ENCODE measurements at places on chromosomes 7 and 10.

- no peak for DNase-seq
These were observed 41.7 kb upstream of the OPALIN start for GRCh38 chr10:96400465-96400864.

- no peak for DNase-seq
These were observed 239.0 kb upstream of the PHYHIPL start for GRCh38 chr10:58937423-58937822.

DNA sequence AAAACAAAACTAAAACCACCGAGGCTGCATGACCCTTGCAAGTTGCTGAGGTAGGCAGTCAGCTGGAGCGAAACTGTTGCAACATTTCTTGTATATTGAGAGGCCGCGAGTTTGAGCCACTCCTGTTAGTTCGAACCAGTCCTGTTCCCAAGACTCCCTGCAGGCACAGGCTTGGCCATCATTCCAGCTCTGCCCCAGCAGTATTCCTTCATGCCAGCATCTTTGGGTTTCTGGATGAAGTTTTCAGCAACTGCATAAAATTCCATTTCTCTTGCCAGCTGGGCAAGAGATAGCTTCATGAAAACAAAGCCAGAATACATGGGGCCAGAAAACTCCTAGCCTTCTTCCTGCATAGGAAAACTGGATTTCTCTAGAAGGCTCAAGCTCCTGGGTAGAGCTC is 207.6 kb downstream of the FRMD4A start:
- DNase-seq: no peak

DNA sequence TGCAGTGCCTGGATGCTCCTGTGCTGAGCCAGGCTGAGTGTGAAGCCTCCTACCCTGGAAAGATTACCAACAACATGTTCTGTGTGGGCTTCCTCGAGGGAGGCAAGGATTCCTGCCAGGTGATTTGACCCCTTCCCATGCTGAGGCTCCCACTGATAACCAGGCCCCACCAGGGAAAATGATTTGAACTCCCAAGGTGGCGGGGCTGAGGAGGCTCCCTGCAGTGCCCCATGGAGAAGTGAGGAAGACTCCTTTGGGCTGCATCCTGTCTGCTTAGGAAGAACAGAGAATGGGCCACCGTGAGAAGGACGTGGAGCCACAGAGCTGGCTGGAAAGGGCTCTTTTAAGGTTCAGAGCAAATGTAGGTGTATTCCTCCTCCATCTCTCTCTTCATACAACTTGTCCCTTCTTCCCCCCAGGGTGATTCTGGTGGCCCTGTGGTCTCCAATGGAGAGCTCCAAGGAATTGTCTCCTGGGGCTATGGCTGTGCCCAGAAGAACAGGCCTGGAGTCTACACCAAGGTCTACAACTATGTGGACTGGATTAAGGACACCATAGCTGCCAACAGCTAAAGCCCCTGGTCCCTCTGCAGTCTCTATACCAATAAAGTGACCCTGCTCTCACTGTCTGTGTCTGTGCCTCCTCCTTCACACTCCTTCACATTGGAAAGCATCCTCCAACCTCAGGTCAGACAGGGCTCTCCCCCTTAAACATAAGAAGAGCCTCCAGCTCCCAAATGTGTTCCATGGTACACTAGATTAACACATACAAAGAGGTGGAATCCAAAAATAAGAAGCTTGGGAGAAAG is 3.4 kb downstream of the PRSS2 start:
- DNase-seq: no peak

DNA sequence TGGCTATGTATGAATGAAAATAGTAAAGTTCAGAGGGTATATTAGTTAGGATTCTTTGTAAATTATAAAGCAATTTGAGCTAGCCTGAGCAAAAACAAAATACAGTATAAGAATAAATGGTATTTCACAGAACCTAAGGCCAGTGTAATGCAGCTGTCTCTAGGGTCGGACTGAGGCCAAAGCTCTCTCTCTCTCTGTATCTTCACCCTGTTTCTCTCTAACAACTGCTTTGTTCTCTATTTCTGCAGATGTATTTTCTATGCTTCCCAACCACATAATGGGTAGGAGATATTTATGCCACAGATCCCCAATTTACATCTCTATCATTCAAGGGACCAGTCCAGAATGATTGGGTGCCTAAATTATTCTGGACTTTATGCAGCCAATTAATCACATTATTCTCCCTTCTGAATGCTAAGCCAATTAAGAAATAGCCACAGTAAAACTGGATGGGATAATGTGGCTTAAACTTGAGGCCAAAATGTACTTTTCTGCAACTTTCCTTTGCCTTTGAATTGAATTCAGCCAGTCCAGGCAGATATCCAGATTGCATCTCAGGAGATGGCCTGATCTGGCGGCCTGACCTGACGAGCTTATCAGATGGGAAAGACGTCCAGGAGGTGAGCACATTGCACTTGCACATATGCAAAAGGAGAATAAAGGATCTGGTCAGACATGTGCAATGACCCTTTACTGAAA is 24.6 kb upstream of the IMMP2L start:
- no peak for DNase-seq

DNA sequence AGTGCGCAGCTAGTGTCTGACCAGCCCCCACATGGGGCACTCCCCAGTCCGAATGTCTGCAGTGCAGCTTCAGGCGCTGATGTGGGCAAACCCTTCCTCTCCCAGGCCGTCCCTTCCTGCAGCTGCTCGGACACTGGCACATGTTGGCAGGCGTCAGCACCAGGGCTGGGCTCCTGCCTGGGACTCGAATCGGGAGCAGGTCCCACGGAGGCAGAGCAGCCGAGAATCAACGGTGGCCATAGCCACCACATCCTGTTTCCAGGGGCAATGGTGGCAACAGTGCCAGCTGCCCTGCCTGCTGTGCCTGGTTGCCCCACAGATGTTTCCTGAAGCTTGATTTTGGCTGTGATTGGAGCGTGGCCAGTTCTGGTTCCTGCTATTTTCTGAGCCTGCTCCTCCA is 65.8 kb downstream of the MGMT start:
- no peak for DNase-seq

GRCh38 chr7:94016786-94017185 is 12.6 kb upstream of the BET1 start:
- no peak for DNase-seq

GRCh38 chr7:1024331-1024841 is 20.0 kb upstream of the GPR146 start:
- no peak for DNase-seq

DNA sequence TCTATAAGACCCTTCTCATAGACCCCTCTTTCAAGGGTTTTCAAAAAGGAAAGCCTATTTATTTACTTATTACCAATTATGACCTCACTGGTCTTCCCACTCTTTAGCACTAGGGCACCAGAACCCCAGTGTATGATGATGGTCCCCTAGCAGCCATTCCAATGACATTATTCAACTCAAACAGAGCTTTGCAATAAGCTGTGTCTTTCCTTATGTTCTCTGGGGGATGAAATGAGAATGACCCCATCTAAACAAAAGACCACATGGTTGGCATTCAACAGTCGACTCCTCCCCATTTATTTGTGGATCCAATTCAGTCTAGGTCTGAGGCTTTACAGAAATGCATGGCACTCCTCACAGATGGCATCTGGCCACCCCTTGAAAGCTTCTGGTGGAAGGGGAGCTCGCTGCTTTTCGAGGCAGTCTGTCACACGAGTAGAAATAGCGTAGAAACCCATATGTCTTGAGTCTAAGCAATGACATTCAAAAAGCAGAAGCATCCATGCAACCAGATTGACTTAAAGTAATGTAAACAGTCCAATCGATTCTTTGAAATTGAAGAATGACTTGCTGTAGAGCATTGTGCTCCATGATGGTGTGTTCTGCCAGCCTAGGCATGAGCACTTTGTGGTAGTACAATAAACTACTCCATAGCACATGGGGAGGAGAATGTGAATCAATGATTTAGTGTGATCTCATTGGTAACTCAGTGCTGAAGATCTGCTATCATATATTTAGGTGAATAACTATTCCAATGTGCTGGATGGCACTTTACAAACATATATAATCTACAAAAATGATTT is 29.8 kb downstream of the NRP1 start:
- DNase-seq: no peak

DNA sequence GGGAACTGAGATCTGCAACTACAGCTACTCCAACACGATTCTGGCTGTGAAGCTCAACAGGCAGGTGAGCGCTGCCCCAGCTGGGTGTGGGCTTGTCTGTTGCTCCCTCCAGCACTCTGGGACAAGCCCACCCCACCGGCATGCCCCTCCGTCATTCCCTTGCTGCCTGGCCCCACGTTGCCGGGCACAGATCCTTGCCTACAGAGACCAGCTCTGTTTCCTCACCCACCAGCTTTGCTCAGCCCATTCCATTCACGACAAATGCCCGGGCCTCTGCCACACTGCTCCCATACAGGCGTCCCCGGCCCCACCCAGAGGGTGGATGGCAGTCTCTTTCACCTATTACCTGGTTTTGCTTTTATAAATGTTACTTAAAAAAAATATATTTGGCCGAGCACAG is 24.6 kb downstream of the WIPI2 start:
- no peak for DNase-seq

Measured in iPS DF 19.7 (cell line).